Osteocyte (in vitro differentiated cells): ENCODE measurements at places on chromosomes 13 and 19. TPM values are rescaled to one million over a fixed set of nuclear protein-coding genes. Genes with fewer than 3 reads are reported as not detected.
A peak's percentile ranks its signal among the peaks of the same experiment; 100 is the strongest.

- peaks cover 2% of the 10 kb centered on the region for H3K36me3 ChIP-seq
- no peak for DNase-seq
- no peak overlapping the region for H3K4me3 ChIP-seq
- peak overlapping the region; percentile 79 for H3K27ac ChIP-seq
- peaks cover 55% of the 10 kb centered on the region for H3K4me1 ChIP-seq
Measured at GRCh38 chr13:43303033-43303729, 279.8 kb downstream of the DNAJC15 start.

PLIN5 gene
- total RNA-seq = not detected in 2 replicates

DNA sequence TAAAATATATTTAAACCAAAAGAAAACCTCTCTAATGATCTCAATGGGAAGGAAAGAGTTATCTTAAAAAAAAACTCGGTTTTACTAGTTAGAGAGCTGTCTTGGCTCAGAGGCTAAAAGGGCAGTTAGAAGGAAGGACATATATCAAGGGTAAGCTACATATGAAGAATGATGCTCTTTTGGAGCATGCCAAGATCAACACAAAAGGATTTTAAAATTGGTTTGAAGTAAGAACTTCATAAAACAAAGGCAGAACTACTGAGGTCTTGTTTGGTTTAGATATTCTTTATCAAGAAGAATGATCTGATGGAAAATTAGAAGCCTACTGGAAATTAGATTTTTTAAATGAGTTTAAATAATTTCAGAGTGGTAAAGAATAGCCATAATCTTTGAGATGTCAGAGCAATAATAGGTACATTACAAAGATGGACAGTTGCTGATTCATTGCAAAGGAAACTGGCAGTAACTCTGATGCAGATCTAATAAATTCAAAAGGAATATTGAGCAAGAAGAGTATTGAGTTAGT, 39.4 kb upstream of the LMO7 start:
- no peaks in the 10 kb centered on the region for H3K27me3 ChIP-seq
- no peak overlapping the region for H3K4me3 ChIP-seq
- no peak overlapping the region for H3K27ac ChIP-seq
- H3K4me1 ChIP-seq = peaks cover 10% of the 10 kb centered on the region
- peaks cover 29% of the 10 kb centered on the region for H3K36me3 ChIP-seq

GRCh38 chr19:35184884-35185283, 30.3 kb downstream of the FXYD5 start:
- H3K4me1 ChIP-seq = no peaks in the 10 kb centered on the region
- H3K27me3 ChIP-seq = peaks cover 25% of the 10 kb centered on the region
- H3K27ac ChIP-seq = no peak overlapping the region
- no peaks in the 10 kb centered on the region for H3K36me3 ChIP-seq
- DNase-seq = no peak

DNA sequence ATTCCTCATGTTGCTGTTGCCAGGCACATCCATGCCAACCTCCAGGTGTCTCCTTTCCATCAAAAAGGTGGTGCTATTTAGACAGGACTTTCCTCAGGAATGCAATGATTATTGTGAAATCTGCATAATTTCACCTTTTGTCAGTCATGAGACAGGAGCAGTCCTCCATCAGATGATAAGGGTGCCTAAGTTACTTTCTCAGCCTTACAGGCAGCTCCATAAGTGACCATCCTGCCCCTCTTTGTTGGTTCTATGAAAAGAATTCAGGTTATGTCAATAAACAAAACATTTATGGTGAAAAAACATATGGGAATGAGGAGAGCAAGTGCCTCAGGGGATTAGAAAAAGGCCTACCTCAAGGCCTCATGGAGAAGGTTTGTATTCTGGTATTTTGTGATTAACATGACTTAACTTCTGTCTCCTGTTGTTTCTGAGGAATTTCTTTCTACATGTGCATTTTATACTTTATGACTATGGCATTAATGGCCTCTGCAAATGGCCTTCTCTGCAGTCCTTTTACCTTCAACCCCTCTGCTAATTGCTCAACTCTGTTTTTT, 110.3 kb upstream of the DIAPH3 start:
- H3K36me3 ChIP-seq = no peaks in the 10 kb centered on the region
- no peak overlapping the region for H3K27ac ChIP-seq
- H3K4me1 ChIP-seq = peaks cover 6% of the 10 kb centered on the region
- DNase-seq = no peak
- H3K4me3 ChIP-seq = no peak overlapping the region

MAST1 gene
- 0.32 TPM in 1 of 2 replicates, not detected in the other for total RNA-seq

NCR1 gene
- total RNA-seq = not detected in 2 replicates

GRCh38 chr13:113239357-113239756, 29.9 kb downstream of the CUL4A start:
- no peaks in the 10 kb centered on the region for H3K4me1 ChIP-seq
- H3K27ac ChIP-seq = no peak overlapping the region
- H3K27me3 ChIP-seq = no peaks in the 10 kb centered on the region
- no peak for DNase-seq
- peaks cover 45% of the 10 kb centered on the region for H3K36me3 ChIP-seq

- no peaks in the 10 kb centered on the region for H3K36me3 ChIP-seq
- peaks cover 81% of the 10 kb centered on the region for H3K27me3 ChIP-seq
- peak overlapping the region; percentile 54 for H3K4me3 ChIP-seq
- peak; percentile 77 for DNase-seq
Measured at GRCh38 chr13:94710881-94711560, 1.3 kb downstream of the SOX21 start.

DNA sequence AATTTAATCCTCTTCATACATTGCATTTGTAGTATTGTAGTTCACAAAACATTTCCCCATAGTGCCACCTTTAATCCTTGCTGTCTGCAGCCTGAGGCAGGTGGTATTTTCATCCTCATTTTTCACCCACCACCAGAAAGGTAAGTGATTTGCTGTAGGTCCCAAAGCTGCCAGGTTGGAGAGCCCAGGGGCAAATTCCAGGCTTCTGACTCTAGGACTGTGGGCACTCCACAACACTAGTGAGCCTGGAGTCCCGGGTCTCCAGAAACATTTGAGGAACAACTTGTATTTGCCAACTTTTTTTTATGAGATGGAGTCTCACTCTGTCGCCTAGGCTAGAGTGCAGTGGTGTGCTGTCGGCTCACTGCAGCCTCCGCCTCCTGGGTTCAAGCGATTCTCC, 6.2 kb downstream of the ILF3 start:
- peak overlapping the region; percentile 57 for H3K27ac ChIP-seq
- H3K4me1 ChIP-seq = peaks cover 41% of the 10 kb centered on the region
- H3K36me3 ChIP-seq = peaks cover 7% of the 10 kb centered on the region
- H3K4me3 ChIP-seq = no peak overlapping the region
- no peak for DNase-seq

- peak overlapping the region; percentile 99 for H3K27ac ChIP-seq
- H3K27me3 ChIP-seq = no peaks in the 10 kb centered on the region
- H3K4me3 ChIP-seq = peak overlapping the region; percentile 94
- H3K36me3 ChIP-seq = peaks cover 17% of the 10 kb centered on the region
- DNase-seq = peak; percentile 97
Measured at GRCh38 chr19:18279516-18280246, 1.7 kb downstream of the JUND start.

GRCh38 chr13:101343128-101343787, 73.0 kb downstream of the NALCN start:
- H3K36me3 ChIP-seq = peaks cover 39% of the 10 kb centered on the region
- no peak for DNase-seq
- no peaks in the 10 kb centered on the region for H3K27me3 ChIP-seq
- peaks cover 23% of the 10 kb centered on the region for H3K4me1 ChIP-seq
- no peak overlapping the region for H3K4me3 ChIP-seq
- H3K27ac ChIP-seq = no peak overlapping the region

SERPINE3 gene
- not detected in 2 replicates for total RNA-seq

MTUS2 gene
- total RNA-seq = 0.05 TPM in 1 of 2 replicates, not detected in the other

CEACAM1 gene
- not detected in 2 replicates for total RNA-seq

DNA sequence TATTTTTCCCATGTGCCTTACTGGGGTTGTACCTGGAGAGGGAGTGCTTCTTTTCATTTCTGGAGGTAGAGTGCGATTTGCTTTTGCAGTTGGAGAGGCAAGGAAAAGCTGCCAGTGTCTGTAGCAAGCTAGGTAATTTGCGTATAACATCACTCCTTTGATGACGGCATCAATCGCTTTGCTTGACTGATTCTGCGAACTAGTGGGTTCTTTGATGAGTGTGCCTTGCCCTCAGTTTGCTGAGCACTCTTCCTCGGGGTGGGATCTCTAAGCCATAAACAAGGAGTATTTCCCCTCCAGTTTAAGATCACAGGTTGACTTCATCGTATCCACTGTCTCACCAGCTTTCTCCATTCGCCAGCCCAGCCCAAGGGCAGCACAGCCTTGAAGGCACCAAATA, 344.5 kb downstream of the KCNRG start:
- no peaks in the 10 kb centered on the region for H3K36me3 ChIP-seq
- no peak overlapping the region for H3K27ac ChIP-seq
- no peak for DNase-seq

NRTN gene
- 0.40 TPM in 1 of 2 replicates, not detected in the other for total RNA-seq

DNA sequence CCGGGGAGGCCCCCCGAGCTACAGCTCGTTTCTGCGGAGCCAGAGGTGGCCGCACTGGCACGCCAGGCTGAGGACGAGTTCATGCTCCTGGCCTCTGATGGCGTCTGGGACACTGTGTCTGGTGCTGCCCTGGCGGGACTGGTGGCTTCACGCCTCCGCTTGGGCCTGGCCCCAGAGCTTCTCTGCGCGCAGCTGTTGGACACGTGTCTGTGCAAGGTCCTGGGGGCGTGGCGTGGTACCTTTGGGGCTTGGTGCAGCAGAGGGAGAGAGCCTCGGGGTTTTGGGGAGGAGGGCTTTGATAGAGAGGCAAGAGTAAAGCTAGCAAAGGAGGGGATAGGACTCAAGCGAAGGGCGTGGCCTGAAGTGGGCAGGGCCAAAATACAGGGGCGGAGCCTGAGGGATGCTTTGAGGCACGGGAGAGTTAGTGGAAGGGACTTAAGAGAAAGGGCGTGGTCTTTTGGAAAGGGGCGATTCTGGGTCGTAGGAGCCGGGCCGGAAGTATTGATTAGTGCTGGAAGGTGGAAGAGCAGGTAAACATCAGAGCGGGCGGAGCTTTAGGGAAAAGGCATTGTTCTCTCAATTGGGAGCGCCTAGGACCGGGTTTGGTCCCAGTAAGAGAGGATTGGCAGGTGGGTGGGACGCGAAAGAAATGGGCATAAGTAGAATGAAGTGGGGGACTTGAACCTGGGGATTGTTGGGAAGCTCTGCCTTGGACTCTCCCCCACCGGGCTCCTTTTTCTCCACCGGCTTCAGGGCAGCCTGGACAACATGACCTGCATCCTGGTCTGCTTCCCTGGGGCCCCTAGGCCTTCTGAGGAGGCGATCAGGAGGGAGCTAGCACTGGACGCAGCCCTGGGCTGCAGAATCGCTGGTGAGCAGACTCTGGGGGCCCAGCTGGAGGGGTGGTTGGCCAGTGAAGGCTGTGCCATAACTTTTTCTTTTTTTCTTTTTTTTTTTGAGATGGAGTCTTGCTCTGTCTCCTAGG, 1.2 kb downstream of the PPM1N start:
- H3K4me1 ChIP-seq = peaks cover 16% of the 10 kb centered on the region
- no peak overlapping the region for H3K4me3 ChIP-seq
- DNase-seq = no peak
- no peak overlapping the region for H3K27ac ChIP-seq

DNA sequence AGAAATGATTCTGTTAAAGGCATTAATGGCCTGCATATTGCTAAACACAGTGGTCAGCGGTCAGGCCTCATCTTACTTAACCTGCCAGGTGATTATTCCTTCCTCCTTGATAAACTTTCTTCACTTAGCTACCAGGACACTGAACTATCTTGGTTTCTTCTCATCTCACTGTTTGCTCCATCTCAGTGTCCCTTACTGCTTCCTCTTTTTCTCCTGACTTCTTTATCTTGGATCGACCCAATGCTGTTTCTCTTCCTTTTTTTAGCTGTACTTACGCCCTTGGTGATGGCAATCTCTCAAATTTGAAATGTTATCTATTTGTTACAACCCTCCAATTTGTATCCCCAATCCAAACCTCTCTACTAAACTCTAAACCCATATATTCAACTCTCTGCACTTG, 7.8 kb upstream of the CLC start:
- no peaks in the 10 kb centered on the region for H3K36me3 ChIP-seq
- DNase-seq = no peak
- no peak overlapping the region for H3K27ac ChIP-seq
- no peaks in the 10 kb centered on the region for H3K4me1 ChIP-seq

SLC17A7 gene
- total RNA-seq = 0.34 and 0.54 TPM in 2 replicates

DNA sequence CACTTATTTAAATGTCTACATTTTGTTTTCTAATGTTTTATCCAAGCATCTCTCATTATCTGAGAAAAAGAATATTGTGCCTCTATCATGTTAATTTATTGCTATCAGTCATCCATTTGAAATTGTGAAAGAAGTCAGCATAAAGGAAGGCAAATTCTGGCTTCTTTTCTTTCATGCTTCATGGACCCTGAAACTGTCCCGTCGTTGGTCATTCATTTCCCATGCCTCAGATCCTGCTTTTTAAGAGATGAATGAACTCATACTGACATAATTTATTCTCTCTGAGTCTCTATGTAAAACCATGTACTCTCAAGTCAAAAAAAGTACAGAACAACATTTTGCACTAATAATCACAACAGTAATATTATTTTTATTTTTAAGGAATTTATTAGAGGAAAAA, 2512.0 kb downstream of the PCDH9 start:
- H3K27me3 ChIP-seq = no peaks in the 10 kb centered on the region
- H3K4me1 ChIP-seq = peaks cover 4% of the 10 kb centered on the region
- DNase-seq = no peak

DNA sequence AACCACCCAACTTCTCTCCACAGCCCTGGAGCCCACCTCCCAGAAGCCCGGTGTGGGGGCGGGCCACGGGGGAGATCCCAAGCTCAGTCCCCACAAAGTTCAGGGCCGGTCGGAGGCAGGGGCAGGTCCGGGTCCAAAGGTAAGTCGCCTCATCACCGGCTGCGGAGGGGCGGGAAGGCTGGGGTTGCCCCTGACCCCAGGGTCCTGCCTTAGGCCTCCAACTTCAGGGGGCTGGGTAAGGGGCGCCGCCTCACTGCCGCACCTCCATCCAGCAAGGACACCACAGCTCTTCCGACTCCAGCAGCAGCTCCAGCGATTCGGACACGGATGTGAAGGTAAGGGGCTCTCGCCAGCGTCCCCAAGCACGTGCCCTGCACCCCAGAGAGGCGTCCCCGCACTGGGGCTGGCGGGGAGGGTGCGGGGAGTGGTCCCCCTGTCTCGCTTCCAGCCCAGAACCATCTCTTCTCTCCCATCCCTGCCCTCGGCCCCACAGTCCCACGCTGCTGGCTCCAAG, 358 bp downstream of the C19orf33 start:
- no peak overlapping the region for H3K27ac ChIP-seq
- no peak for DNase-seq
- no peaks in the 10 kb centered on the region for H3K27me3 ChIP-seq

DNA sequence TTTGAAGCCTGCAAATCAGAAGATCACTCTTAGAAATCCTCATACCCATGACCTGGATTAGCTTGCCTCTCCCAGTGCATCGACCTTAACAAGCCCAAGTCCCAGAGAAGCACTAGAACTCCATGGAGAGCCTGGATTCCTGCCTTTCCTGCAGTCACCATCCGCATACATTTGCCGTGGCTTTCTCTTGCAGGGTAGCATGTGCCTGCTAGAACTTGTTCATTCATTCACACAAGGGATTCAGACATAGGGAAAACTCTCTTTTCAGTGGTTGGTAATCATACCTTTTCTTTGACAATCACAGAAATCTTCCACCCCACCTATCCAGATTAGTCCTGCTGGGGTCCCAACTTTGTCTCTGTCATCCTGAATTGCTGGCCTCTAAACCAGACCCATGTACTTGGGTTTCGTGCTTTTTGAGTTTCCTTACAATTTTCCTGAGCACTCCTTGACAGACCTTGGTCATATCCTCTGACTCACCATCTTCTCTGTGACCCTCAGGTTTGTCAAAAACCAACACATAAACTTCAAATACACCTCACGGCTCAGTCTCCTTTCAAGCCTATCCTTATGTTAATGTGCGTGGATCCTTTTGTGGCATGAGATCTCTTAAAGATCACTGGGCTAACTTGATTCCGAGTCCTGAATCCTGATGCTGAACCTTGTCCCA, 355.0 kb downstream of the MYO16 start:
- peaks cover 55% of the 10 kb centered on the region for H3K4me1 ChIP-seq
- H3K4me3 ChIP-seq = no peak overlapping the region
- H3K36me3 ChIP-seq = peaks cover 4% of the 10 kb centered on the region

TICAM1 gene
- total RNA-seq = 6.2 and 6.6 TPM in 2 replicates
